ENCODE measurements at places on chromosomes 16 and 17. TPM values are rescaled to one million over a fixed set of nuclear protein-coding genes. Genes with fewer than 3 reads are reported as not detected.

DNA sequence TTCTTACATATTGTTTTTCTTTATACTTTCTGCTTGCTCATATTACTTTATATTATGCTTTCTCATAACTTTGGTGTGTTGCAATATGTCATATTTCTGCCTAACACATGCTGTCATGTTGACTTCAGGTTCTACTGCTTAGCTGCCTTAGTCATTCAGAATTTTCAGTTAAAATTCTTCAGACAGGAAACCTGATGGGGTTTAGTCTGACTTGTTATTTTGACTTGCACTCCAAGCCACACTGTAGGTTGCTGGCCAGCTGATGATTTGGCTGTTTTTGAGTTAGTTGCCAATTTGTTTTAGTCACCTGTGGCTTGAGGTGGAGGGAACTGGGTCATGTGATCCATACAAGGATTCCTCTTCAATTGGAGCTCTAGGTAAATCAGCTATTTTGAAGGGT is 315.4 kb downstream of the MAP2K6 start:
- DNase-seq = no peak

TPSD1 gene
- total RNA-seq = 0.69 TPM

- no peak for DNase-seq
These were observed 632 bp downstream of the CCL15 start for GRCh38 chr17:36000732-36001109.

- peak; percentile 82 for DNase-seq
These were observed 593 bp upstream of the HEXIM1 start for GRCh38 chr17:45147581-45148182.

INCA1 gene
- total RNA-seq = 1.4 TPM

GRCh38 chr16:50166511-50167500 is 13.7 kb downstream of the TENT4B start:
- DNase-seq = no peak

ZG16 gene
- not detected for total RNA-seq

C1QTNF8 gene
- total RNA-seq = not detected

ITPRIPL2 gene
- 37.5 TPM for total RNA-seq

DNA sequence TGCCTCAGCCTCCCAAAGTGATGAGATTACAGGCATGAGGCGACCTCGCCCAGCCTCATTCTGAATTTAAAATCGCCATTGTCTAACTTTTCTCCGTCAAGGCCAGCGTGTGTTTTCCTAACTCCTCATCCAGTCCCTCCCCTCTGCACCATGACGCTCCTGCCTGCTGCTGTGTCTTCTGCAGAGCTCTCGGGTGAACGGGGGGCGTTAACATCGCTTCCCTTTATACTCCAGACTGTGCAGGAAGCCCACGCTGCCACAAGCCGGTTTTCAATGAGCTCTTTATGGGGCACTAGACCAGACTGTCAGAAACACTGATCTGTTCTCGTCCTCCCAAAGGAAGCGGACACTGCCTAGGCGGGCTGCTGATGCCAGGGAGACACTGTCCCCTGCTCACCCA is 13.2 kb downstream of the AANAT start:
- DNase-seq = no peak

GRCh38 chr16:1199347-1200013 is 25.6 kb downstream of the TPSG1 start:
- no peak for DNase-seq

ARSG gene
- total RNA-seq = 2.0 TPM

GRCh38 chr17:57422574-57423164 is 166.3 kb downstream of the MSI2 start:
- DNase-seq = no peak

NACA2 gene
- not detected for total RNA-seq

CCDC102A gene
- total RNA-seq = 10.2 TPM

- DNase-seq = no peak
These were observed 33.1 kb upstream of the SNN start for GRCh38 chr16:11635113-11635652.

NDRG4 gene
- 5.6 TPM for total RNA-seq

- DNase-seq = no peak
These were observed 464 bp downstream of the RUNDC3A start for GRCh38 chr17:44308865-44309264.

DNA sequence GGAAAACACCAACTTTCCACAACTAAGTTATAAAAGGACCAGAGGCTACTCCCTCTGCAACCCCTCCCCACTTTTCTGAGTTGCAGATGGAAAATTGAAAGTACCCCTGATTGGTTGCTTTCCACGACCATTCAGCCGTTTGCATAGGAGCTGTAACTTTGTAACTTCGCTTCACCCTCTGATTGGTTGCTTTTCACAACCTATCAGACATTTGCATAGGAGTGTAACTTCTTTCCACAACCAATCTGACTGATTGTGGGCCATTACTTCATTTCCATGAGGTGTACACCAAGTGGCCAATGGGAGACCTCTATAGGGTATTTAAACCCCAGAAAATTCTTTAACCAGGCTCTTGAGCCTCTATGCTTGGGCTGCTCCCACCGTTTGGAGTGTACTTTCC is 644.1 kb downstream of the WWOX start:
- DNase-seq = no peak

HS3ST3A1 gene
- 0.49 TPM for total RNA-seq

DNA sequence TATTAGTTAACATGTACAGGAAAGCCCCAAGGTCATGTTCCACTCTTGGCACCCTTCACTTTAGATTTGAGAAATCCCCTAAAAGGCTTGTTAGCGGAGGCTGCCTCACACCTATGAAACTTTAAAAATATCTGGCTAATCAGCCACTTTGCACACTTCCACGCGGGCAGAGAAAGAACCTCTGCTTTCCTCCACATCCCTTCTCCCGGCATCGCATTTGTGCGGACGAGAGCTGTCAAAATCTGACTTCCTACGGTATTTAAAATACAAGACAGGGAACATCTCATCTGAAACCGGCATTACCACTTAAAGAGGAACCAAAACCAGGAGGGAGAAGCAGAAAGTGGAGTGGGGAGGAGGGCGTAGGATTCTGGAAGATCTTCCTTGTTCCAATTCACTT is 422.3 kb downstream of the TMEM114 start:
- no peak for DNase-seq

All from mucosa of gallbladder (tissue), 1 donor.